ENCODE measurements at places on chromosomes 2 and 18.
A peak's percentile ranks its signal among the peaks of the same experiment; 100 is the strongest.

GRCh38 chr2:164954186-164954585 lies 1.1 kb downstream of the SLC38A11 start:
- no peak for DNase-seq

GRCh38 chr18:13165636-13166423 lies 52.7 kb upstream of the LDLRAD4 start:
- no peak for DNase-seq

DNA sequence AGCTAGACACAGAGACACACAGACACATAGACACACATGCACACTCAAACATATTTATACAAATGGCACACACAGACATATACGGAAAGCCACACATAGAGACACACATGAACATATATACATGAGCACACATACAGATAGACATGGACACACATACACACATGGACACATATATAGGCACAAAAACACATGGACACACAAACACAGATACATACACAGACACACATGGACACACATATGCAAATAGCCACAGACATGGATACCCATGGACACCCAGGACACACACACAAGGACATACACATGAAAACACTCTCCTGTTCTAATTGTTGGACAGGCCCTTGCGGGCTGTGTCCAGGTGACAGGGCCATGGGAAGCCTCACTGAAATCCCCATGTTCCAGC lies 160.1 kb downstream of the IRS1 start:
- no peak for DNase-seq

GRCh38 chr2:80293039-80293438 lies 11.5 kb downstream of the LRRTM1 start:
- no peak for DNase-seq

GRCh38 chr2:69567157-69567908 lies 76.2 kb downstream of the AAK1 start:
- no peak for DNase-seq

- DNase-seq: no peak
These were observed 22.0 kb upstream of the DAPL1 start for GRCh38 chr2:158773121-158773520.

GRCh38 chr2:231720292-231720986 lies 12.1 kb downstream of the PTMA start:
- no peak for DNase-seq

DNA sequence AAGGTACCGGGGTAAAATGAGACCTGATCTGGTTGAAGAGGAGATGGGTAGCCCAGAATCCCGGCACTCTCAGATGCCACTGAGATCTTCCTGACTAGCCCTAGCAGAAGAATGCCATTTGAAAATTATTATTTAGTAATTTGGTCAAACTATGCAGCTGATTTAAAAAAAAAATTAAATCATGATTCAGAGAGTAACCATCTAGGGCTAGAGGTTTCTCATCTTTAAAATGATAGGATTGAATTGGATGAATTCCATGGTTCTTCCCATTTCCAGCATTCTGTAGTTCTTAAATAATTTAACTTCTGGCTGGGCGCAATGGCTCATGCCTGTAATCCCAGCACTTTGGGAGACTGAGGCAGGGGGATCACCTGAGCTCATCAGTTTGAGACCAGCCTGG lies 106.1 kb downstream of the MYO1B start:
- DNase-seq: no peak

DNA sequence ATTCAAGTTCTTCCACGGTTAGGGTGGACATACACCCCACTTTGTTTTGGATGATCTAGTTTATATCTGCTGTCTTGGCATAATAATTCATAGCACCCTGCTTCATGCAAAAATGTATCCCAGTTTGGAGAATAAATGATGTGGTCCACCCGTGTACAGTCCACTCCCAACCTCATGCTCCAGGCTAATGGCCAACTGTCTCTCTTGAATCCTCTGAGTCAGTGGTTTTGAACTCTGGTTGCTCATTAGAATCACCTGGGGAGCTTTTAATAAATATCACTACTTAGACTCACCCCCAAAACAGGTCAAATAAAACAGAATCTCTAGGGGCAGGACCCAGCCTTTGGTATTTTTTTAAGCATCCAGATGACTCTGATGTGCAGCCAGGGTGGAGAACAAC lies 78.5 kb downstream of the SDC1 start:
- DNase-seq: no peak

DNA sequence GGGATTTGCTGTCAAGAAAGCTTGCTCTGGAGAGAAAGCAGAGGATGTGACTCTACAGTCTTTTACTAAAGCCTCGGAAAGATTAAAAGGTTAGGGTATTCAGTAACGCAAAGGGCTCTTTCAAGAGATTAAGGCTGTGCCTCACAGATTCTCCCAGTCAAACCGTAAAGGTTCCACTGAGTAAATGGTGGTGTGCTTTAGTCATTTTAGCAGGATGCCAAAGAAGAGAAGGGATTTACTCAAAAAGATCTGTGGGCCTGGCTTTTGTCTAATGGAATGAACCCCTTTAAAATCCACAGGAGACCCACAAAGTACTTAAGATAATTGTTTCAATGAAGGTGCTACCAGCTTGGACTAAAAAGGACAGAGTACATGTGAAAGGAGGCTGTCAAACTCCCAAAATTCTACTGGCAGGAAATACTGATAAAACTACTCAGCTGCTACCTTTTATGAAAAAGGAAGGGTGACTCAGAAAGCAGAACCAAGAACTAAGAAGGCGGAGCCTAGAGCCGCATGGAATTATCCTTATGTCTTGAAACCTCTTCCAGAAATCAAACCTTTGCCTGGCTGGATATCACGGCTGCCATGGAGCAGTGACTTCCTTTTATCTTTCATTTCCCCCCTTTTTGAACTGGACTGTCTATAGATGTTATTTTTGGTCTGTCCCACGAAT lies 670.2 kb upstream of the ZEB2 start:
- no peak for DNase-seq

- DNase-seq: no peak
These were observed 97.7 kb downstream of the GYPC start for GRCh38 chr2:126753501-126754212.

GRCh38 chr2:230905448-230906421 lies 19.3 kb downstream of the GPR55 start:
- DNase-seq: peak; percentile 58

GRCh38 chr18:79912409-79912991 lies 39.0 kb downstream of the SLC66A2 start:
- peak; percentile 30 for DNase-seq

GRCh38 chr2:157815421-157815820 lies 60.7 kb downstream of the ACVR1 start:
- DNase-seq: no peak

GRCh38 chr18:59700535-59700967 lies 3.3 kb upstream of the CCBE1 start:
- no peak for DNase-seq

- DNase-seq: no peak
These were observed 12.2 kb upstream of the CD28 start for GRCh38 chr2:203694191-203694590.

DNA sequence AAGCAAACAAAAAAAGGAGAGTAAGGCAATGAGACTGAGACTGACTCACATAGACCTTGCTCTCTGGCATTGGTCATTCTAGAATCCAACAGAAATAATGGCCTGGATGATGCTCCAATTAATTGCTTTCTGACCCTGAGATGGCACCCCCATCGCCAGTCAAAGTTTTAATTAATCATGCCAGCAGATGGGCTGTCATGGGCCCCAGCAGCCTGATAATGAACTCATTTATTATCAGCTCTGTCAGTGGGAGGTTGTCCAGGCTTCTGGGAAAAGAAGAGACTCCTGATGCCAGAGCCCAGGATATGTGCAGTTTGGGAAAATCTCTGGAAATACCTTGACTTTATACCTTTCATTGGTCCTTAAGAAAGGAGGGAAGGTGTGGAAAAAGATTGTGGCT lies 115.2 kb downstream of the XRCC5 start:
- DNase-seq: no peak

GRCh38 chr2:34241905-34242762 lies 643.0 kb upstream of the FAM98A start:
- DNase-seq: no peak

GRCh38 chr2:166468124-166469024 lies 25.7 kb downstream of the SCN7A start:
- DNase-seq: no peak

- no peak for DNase-seq
These were observed 63.1 kb downstream of the FAM171B start for GRCh38 chr2:186757009-186757408.

- no peak for DNase-seq
These were observed 353.2 kb downstream of the SLC4A3 start for GRCh38 chr2:219980638-219981037.

DNA sequence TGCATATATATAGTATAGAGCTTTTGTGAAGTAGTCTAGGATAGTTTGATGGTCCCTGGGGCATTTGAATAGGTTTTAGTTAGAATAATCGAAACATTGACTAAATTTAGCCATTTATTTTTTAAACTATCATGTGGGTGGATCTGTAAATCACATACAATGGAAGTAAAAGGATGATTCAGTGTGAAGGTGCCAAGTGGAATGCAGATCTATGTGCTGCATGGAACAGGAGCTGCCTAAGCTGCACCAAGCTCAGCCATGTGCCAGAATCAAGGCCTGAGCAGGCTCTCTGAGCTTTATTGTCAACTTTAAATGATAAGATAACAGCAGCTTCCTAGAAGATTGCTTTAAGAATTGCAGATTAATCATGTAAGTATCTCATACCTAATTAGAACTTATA lies 1996.2 kb upstream of the PIK3C3 start:
- no peak for DNase-seq

DNA sequence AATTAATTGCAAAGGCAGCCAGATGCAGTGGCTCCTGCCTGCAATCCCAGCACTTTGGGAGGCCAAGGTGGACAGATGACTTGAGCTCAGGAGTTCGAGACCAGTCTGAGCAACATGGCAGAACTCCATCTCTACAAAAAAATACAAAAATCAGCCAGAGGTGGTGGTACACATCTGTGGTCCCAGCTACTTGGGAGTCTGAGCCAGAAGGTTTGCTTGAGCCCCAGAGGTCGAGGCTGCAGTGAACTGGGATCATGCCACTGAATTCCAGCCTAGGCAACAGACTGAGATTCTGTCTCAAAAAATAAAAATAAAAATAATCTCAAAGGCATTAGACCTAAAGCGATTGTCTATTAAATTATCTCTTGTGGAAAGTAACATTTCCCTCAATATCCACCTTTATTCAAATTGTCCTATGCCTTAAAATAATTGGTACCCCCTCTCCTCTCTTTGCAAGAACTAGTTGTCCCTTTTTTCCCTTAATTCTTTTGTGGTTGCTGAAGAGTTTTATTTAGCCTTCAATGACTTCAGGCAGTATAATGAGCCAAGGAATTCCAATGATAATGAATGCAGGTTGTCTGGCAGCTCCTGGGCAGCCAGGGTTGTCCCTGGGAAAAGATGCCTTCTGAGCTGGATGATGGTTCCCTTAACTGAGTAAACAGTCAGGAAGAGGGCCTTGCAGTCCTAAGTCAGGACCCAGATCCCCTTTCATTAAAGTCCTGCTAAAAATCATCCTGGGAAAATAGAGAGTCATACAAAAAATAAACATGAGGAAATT lies 32.2 kb downstream of the GPR75 start:
- DNase-seq: no peak

GRCh38 chr18:43303376-43303775 lies 26.1 kb upstream of the SYT4 start:
- no peak for DNase-seq

- DNase-seq: no peak
These were observed 175.3 kb downstream of the RAB3GAP1 start for GRCh38 chr2:135227386-135227785.

DNA sequence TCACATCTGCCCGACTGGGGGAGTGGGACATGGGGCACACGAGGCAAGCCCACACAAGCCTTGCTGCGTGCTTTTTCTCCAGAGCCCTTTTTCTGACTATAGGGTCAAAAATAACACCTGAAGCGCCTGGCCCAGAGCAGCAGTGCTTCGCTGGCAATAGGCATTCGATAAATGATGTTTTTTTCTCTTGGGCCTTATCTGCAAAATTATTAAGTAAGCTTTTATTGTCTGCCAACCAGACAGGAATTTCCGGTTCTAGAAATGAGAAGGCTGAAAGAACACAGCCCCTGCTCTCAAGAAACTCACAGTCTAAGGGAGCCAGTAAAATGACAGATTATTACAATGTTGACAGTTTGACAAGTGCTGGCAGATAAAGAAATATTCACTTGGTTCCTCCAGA lies 2.7 kb upstream of the TMBIM1 start:
- DNase-seq: no peak

DNA sequence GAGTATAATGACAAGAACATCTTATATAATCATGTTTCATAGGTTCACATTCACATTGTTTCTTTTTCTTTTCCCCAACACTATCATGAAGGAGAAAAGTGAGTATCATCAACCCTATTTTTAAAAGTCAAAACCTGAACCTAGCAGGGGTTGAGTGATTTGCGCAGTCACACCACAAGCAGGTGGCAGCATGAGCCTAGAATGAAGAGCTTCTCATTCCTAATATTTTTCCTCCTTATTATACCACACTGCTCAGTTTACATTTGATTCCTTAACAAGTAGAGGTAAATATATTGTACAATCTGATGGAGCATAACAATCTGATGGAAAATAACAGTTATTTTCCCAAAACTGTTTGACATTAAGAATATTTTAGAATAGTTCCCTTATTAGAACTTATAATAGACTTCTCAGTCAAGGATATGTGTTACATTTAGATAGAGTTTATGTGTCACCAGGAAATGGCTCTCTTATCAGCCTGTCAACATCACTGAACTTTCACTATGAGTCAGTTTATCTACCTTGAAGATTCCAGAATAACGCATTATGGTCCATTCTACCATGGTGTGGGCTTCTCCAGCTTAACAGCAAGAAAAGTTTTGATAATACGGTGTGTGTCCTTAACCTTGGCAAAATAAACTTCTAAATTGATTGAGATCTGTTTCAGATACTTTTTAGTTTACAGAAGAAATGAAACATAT lies 119.5 kb downstream of the NEB start:
- DNase-seq: no peak

GRCh38 chr2:122515731-122516290 lies 760.4 kb downstream of the TSN start:
- DNase-seq: no peak

DNA sequence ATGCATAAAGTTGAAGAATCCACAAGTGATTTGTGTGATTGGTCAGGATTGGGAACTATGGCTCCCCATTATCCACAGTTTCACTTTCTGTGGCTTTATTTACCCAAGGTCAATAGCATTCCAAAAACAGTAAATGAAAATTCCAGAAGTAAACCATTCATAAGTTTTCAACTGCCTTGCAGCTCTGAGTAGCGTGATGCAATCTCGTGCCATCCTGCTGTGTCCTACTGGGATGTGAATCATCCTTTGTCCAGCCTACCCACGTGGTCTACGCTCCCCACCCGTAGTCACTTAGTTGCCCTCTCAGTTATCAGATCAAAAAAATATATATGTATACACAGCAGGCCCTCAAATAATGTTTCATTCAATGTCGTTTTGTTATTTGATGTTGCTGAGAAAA lies 89.0 kb upstream of the DLGAP1 start:
- no peak for DNase-seq

GRCh38 chr2:33205693-33206434 lies 259.1 kb downstream of the LTBP1 start:
- DNase-seq: no peak

GRCh38 chr18:44981121-44981520 lies 300.4 kb downstream of the SETBP1 start:
- DNase-seq: no peak
